Calu3 (cell line): ENCODE measurements at places on chromosomes 5 and 9. TPM values are rescaled to one million over a fixed set of nuclear protein-coding genes. Genes with fewer than 3 reads are reported as not detected.

- no peak for DNase-seq
- peaks cover 8% of the 10 kb centered on the region for H3K36me3 ChIP-seq
- no peak overlapping the region for H3K27ac ChIP-seq
- H3K27me3 ChIP-seq: no peaks in the 10 kb centered on the region
- H3K4me1 ChIP-seq: peaks cover 29% of the 10 kb centered on the region
Observed at GRCh38 chr5:11599499-11599898, 304.7 kb downstream of the CTNND2 start.

DNA sequence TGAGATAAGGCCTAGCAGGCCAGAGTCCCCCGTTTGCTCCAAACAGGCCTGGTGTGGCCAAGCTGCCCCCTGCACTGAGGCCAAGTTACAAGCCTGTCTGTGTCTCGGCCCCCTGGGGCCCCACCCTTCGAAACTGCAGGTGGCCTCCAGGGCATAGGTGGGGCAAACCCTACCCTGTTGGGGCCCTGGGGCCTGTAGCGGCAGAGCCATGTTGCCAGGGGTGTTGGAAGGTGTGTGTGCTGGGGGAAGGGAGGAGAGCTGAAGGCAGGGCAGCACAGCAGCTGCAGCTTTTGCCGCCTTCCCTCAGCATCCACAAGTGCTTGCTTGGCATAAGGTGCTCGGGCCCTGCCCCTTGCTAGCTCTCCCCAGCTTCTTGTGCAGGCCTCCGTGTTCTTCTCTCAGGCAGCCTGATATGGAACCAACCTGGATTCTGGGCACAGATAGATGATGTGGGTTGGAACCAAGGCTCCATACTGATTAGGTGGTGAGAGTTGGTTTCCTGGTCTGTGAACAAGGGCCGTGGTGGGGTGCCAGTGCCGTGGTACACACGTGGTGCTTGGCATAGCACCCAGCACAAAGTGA, 12.7 kb downstream of the IRF1 start:
- H3K27ac ChIP-seq: no peak overlapping the region
- peaks cover 23% of the 10 kb centered on the region for H3K36me3 ChIP-seq
- H3K27me3 ChIP-seq: no peaks in the 10 kb centered on the region
- no peak overlapping the region for H3K4me3 ChIP-seq

- H3K27ac ChIP-seq: no peak overlapping the region
- DNase-seq: no peak
- no peaks in the 10 kb centered on the region for H3K36me3 ChIP-seq
- H3K4me3 ChIP-seq: no peak overlapping the region
- no peaks in the 10 kb centered on the region for H3K4me1 ChIP-seq
- H3K27me3 ChIP-seq: no peaks in the 10 kb centered on the region
Observed at GRCh38 chr5:4817767-4818166, 322.4 kb upstream of the ADAMTS16 start.

DNA sequence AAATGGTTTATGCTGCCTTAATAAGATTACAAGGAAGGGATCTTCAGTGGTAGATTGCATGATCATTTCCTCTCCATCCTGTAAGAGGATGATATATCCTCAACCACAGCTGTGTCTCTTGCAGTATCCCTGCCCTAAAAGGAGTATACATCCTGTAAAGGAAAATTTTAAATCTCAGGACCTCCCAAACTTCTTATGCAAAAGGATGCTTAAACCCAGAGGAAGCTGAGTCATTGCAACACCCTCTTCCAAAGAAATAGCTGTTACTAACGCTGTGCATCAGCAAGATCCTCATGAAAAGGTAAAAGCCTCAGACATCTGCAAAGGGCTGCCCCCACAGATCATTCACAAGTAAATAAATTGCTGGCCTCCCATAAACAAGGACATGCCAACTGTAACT, 599.0 kb downstream of the PRELID2 start:
- H3K27ac ChIP-seq: no peak overlapping the region
- H3K4me1 ChIP-seq: peaks cover 20% of the 10 kb centered on the region
- DNase-seq: no peak
- no peaks in the 10 kb centered on the region for H3K27me3 ChIP-seq

GRCh38 chr5:149049371-149049781, 13.5 kb downstream of the SH3TC2 start:
- peaks cover 30% of the 10 kb centered on the region for H3K4me1 ChIP-seq
- peaks cover 12% of the 10 kb centered on the region for H3K36me3 ChIP-seq
- no peaks in the 10 kb centered on the region for H3K27me3 ChIP-seq
- DNase-seq: no peak
- no peak overlapping the region for H3K27ac ChIP-seq

GRCh38 chr5:134749415-134749814, 9.2 kb upstream of the DDX46 start:
- H3K36me3 ChIP-seq: no peaks in the 10 kb centered on the region
- no peak for DNase-seq
- H3K27ac ChIP-seq: no peak overlapping the region
- H3K4me3 ChIP-seq: no peak overlapping the region

GRCh38 chr5:132100672-132101261, 27.2 kb downstream of the CSF2 start:
- H3K27ac ChIP-seq: peak overlapping the region; percentile 37
- no peaks in the 10 kb centered on the region for H3K27me3 ChIP-seq
- H3K36me3 ChIP-seq: peaks cover 4% of the 10 kb centered on the region
- no peak for DNase-seq

DNA sequence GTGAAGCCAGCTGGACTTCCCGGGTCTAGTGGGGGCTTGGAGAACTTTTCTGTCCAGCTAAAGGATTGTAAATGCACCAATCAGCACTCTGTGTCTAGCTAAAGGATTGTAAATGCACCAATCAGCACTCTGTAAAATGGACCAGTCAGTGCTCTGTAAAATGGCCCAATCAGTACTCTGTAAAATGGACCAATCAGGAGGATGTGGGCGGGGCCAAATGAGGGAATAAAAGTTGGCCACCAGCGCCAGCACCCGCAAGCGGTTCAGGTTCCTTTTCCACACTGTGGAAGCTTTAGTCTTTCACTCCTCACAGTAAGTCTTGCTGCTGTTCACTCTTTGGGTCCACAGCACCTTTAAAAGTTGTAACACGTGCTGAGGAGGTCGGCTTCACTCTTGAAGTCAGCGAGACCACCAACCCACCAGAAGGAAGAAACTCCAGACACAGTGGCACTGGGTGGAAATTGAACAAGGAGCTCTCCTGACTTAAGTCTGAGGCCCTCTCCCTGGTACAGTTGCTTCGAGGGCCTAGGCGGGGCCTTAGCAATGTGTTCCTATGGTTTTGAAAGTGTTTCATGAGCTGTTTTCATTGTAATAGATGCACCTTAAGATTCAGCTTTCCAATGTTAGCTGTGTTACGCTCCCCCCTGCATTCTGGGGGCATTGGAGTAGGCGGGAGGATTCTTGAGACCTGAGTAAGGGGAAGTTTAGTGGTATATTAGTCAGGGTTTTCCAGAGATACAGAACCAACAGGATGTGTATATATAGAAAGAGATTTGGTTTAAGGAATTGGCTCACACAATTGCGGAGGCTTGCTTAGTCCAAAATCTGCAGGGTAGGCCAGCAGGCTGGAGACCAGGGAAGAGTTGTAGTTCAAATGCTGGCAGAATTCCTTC, 21.5 kb upstream of the MYO10 start:
- H3K36me3 ChIP-seq: no peaks in the 10 kb centered on the region
- H3K4me1 ChIP-seq: no peaks in the 10 kb centered on the region
- no peaks in the 10 kb centered on the region for H3K27me3 ChIP-seq
- no peak overlapping the region for H3K4me3 ChIP-seq
- DNase-seq: no peak
- no peak overlapping the region for H3K27ac ChIP-seq

- no peaks in the 10 kb centered on the region for H3K36me3 ChIP-seq
- peak; percentile 66 for DNase-seq
- H3K4me3 ChIP-seq: peak overlapping the region; percentile 17
Observed at GRCh38 chr5:77076961-77077828, 9.9 kb downstream of the ZBED3 start.

DNA sequence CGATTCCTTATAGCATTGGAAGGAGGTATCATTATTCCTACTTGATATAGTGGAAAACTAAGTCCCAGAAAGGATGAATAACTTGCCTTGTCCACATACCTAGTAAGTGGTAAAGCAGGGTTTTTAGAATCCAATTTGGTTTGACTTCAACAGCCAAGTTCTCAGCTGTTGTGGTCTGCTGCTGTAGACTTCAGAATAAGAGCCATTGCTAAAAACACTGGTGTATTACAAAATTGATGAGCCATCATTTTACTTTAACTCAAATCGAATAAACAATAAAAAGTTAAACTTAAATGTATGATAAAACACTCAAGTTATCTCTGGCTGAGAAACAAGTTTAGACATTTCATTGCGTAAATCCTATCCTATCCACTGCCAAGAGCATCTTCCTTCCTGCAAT, 610.8 kb downstream of the TLE1 start:
- no peaks in the 10 kb centered on the region for H3K36me3 ChIP-seq
- no peak overlapping the region for H3K27ac ChIP-seq
- H3K4me3 ChIP-seq: no peak overlapping the region
- H3K4me1 ChIP-seq: peaks cover 11% of the 10 kb centered on the region
- H3K27me3 ChIP-seq: no peaks in the 10 kb centered on the region
- no peak for DNase-seq

DNA sequence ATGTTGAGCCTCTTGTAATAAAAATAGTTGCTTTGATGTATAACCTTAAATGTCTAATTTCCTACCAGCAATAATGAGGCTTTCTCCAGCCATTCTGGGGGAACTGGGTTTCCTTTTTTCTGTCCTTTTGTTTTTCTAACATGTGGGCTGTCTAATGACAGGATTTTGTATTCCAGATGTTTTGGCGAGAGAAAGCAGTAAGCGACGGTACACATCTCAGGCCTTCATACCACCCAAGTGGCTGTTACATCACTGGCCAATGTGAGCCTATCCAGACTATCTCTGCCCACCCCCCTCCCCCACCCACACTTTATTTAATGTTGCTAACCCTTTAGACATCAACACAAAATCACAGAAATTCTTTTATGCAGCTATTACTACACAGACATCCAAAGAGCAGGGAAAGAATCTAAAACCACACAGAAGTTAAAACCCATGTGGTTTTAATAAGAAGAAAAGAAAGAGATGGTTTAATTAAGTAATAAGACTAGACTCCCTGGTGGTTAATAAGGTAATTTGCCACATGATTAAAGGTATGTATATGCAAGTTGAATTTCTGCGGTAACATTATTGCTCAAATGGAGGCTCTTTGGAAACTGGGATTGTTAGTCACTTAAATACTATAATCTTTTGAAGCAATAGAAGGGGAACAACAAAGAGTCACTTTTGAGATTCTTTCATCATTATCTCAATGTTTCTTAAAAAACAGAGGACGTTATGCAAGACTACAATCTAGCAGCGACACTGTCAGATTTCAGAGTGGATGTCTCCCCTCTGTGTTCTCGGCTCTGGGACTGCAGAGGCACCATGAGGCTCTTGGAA, 365.1 kb downstream of the ENC1 start:
- H3K36me3 ChIP-seq: no peaks in the 10 kb centered on the region
- H3K27ac ChIP-seq: no peak overlapping the region
- no peaks in the 10 kb centered on the region for H3K27me3 ChIP-seq
- peaks cover 7% of the 10 kb centered on the region for H3K4me1 ChIP-seq

- no peaks in the 10 kb centered on the region for H3K4me1 ChIP-seq
- peaks cover 83% of the 10 kb centered on the region for H3K27me3 ChIP-seq
- peaks cover 5% of the 10 kb centered on the region for H3K36me3 ChIP-seq
- H3K4me3 ChIP-seq: peak overlapping the region; percentile 53
- H3K27ac ChIP-seq: no peak overlapping the region
Observed at GRCh38 chr9:96022445-96023051, 147.1 kb downstream of the ERCC6L2 start.

Gene CD14
- total RNA-seq: 0.73 and 1.1 TPM in 2 replicates

Gene ZNF300
- total RNA-seq: 9.1 and 11.3 TPM in 2 replicates

Gene CDKN2A
- 257 and 284 TPM in 2 replicates for total RNA-seq

Gene C5orf58
- total RNA-seq: not detected in 2 replicates
